ENCODE measurements at places on chromosomes 13 and 19.

DNA sequence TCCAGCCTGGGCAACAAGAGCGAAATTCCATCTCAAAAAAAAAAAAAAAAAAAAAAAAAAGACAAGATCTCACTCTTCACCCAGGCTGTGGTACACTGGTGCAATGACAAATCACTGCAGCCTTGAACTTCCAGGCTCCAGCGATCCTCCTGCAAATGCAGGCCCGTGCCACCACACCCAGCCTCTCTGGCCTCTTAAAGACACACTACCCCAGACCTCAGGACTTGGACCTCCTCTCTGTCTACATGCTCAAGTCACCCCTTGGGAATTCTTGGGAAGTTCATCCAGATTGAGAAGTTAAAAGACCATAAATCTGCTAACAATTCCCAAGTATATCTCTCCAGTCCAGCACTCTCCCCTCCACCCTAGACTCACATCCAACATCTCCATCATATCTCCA lies 10.6 kb upstream of the HIPK4 start:
- no peak for DNase-seq

DNA sequence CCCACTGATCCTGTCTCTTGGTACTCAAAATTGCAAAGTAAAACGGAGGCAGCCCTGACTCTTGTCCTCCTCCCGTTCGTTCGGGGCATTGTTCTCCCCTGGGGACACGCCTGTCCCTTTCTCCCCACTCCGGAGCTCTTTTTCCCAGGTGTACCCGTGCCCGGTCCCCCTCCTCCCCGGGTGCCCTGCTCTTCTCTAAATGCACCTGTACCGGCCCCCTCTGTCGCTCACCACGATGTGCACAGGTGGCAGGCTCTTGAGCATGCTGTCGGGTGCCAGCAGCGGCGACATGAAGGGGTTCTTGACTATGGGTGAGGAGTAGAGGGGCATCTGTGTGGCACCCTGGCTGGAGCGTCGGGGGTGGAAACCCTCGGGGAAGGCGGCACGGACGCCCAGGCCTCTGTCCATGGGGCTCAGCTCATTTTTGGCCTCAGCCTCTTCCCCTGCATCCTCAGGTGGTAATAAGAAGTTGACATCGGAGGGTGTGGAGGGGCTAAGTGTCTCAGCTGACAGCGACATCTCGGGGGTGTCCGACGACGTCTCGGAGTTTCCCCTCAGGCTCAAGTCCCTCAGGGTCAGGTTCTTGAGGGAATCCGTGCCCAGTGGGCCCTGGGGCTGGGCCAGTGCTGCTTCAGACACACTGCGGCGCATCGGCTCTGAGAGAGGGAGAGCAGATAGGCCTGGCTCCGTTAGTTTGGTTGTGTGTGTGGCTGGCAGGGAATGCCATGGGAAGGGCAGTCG lies 12.4 kb upstream of the CNFN start:
- no peak for DNase-seq

DNA sequence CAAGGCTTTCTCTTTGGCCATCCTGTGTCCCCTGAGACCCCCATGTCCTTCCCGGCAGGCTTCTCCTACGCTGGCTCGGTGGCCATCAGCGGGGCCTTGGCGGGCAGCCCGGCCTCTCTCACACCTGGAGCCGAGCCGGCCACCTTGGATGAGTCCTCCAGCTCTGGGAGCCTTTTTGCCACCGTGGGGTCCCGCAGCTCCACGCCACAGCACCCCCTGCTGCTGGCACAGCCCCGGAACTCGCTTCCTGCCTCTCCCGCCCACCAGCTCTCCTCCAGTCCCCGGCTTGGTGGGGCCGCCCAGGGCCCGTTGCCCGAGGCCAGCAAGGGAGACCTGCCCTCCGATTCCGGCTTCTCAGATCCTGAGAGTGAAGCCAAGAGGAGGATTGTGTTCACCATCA lies 14.2 kb downstream of the PLEKHJ1 start:
- no peak for DNase-seq

DNA sequence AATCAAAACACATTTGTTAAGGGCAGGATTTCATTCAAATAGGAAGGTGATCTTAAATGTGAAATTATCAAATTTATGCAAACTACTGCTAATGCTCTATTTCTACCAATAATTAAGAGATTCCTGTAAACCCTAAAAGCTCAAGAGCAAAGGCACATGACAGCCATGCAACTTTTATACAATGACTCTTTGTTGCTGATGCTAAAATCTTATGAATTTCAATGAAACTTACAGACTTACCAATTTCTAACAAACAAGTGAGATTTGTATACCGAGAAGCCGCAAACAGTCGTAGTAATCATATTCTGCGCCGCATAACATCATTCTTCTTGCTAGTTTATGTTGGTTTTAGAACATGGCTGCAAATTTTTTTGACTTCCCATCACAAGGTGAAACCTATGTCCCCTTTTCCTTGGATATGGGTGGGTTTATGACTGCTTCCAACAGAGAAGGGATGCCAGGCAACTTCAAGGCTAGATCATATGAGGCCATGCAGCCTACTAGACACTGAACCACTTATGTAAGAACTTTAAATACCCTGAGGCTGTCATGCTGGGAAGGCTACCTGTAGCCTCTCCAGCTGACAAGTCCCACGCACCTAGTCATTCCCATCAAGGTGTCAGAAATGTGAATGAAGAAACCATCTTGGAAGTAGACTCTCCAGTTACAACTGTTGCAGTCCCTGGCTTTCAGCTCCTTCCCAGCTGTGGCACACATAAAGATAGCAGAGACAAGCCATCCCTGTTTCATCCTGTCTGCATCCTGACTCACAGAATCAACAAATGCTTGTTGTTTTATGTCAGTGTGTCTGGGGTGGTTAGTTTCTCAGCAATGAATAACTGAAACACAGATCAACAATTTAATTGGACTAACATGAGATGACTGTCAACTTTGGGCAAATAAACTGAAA lies 42.0 kb downstream of the LNX2 start:
- no peak for DNase-seq

- DNase-seq, result no peak
Measured at GRCh38 chr13:58884353-58885209, 1253.0 kb downstream of the PCDH17 start.

- DNase-seq, result no peak
Measured at GRCh38 chr13:25503856-25504255, 132.1 kb downstream of the ATP8A2 start.

- no peak for DNase-seq
Measured at GRCh38 chr13:79541426-79542049, 60.6 kb downstream of the NDFIP2 start.

DNA sequence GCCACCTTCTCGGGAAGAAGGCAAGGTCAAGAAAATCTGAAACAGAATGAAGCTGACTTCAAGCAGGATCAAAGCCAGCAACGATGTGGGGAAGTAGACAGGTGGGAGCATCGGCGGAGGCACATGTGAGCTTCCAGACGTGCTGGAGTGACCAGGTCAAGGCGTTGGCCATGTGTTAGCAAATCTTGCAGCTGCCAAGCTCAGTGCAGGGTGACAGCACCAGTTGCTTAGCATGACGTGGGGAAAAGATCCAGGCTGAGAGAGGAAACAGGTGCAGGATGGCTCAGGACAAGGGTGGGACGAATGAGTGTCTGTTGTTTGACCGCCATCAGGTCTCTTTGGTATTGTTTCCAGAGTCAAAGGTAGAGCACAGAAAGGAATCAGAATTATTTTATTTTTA lies 92.3 kb downstream of the TNFSF13B start:
- no peak for DNase-seq

GRCh38 chr19:15379999-15380647 lies 536 bp upstream of the AKAP8 start:
- DNase-seq, result no peak

DNA sequence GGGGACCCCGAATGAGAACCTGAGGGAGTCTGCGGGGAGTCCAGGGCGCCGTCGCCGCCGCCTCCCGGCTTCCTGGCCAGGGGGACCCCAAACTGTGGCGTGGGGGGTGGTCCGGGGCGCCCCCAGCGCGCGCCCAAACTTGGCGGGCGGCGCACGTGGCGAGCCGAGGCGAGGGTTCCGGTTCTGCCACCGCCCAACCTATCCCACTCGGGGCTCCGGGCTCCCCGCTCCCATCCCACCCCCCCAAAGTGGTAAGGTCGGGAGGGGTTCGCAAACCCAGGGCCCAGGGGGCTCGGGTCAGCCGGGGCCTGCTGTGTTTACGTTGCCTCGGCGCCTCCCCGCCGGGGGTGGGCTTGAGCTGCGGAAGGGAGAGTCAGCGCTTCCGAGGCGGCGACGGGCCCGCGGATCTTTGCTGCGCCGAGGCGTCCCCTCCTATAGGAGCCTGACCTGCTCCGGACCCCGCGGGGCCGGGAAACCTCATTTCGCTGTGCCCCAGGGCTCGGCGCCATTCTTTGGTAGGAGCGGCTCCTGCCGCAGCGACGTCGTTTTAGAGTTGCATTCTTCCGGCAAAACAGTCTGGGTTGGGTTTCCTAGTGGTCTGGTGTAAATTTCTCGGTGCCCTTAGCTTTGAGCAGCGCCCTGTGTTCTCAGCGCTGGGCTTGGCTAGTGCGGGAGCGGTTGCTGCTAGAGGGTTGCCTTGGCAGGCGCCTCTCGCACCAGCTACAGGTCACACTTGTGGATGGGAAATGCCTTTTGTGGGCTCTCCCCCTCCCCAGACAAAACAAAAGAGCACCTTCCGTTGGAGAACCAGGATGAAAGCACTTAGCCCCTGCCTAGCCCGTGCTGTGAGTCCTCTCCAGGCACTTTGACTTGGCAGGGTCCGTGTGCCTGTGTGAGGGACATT lies 1.2 kb downstream of the DAZAP1 start:
- DNase-seq, result peak; percentile 27

DNA sequence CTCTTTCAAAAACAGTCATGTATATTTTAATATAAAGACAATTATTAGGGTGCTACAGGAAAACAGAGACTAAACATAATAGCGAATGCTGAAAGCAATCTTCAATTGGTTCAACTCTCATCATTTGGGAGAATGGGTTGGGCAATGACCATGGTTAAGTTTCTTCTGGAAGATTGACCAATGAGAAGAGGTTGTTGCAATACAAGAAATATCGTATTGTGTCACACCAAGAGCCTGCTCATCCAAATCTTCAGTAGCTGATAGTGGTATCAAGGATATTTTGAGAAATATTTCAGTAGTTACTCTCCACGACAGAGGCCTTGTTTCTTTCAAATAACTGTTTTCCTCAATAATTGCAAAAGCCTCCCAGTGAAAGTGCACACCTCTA lies 83.0 kb upstream of the FNDC3A start:
- no peak for DNase-seq

DNA sequence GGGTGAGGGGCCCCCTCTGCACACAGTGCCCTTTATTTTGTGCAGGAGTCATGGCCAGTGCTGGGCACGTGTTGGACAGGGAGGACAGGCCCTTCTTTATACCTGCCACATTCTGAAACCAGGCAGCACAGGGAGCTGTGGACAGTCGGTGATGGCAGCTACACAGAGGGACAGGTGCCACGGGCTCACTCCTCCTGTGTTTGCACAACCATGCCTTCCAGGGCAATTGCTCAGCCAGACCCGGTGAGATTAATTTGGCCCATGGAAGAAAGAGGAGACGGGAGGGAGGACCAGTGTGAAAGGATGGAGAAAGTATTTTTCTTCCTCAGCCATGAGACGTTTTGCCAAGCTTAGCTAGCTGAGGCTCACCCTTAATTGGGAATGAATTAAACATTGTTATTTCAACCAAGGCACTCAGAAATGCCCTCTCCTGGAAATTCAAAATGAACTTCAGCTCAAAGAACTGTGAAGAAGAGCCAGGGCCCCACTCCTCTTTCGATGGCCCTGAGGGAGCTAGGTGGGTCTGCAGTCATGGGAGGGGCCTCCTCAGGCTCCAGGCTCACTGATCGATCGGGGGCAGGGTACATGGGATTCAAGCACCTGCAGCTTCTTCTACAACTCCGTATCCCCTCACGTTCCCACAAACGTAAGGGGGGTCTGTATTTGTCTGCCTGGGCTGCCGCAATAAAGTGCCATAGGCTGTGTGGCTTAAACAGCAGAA lies 41.2 kb downstream of the SHISA2 start:
- no peak for DNase-seq

GRCh38 chr13:72397265-72397664 lies 330.2 kb downstream of the MZT1 start:
- no peak for DNase-seq

DNA sequence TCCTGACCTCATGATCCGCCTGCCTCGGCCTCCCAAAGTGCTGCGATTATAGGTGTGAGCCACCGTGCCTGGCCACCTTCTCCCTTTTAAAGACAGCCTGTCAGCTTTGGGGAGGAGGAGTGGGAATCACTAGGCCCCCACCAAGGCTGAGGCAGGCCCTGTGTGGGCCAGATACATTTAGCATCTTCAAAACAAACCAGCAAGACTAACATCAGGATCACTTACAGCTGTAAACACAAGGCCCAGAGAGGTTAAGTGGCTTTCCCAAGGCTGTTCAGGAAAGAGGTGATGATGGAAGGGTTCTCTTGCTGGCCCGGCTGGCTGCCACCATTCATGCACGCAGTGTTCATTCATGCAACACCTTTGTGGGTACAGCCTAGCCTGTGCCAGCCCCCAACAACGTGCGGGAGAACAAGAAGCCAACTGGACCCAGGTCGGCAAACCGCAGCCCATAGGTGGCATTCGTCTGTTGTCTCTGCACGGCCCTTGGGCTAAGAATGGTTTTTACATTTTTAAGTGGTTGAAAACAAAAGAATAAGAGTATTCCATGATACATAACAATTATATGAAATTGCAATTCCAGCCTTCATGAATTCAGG lies 23.0 kb downstream of the IER2 start:
- no peak for DNase-seq

- DNase-seq, result no peak
Measured at GRCh38 chr19:35777086-35777841, 1.9 kb downstream of the ARHGAP33 start.

- DNase-seq, result no peak
Measured at GRCh38 chr13:22112956-22113745, 442.3 kb downstream of the FGF9 start.

DNA sequence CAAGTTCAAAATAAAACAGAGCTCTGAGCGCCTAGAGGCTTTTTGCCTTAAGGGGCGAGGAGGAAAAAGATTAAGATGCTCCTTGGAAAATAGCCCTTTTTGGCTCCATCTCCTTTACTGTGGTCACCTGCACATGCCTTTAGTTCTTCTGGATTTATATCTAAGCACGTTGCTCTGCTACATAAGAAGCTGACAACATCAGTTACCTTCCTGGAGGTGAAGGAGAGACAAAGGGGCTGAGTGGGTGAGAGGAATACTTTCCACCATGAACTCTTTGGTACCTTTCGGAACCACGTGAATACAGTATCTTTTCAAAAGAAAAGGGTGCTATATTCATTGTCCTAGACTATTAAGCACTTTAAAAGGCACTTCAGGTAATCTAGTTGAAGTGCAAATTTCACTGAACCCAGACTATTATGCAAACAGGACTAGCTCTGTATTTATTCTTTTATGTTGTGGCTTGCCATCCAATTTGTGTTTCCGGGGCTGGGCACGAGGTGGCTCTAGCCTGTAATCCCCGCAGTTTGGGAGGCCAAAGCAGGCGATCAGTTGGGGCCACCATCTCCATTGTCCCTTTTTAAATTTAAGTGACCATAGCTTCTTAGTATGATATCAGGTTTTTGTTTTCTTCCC lies 201.5 kb downstream of the TM9SF2 start:
- no peak for DNase-seq

GRCh38 chr19:18293642-18294466 lies 12.4 kb upstream of the JUND start:
- DNase-seq, result no peak

GRCh38 chr13:85709072-85709471 lies 90.1 kb downstream of the SLITRK6 start:
- DNase-seq, result no peak

- no peak for DNase-seq
Measured at GRCh38 chr13:31962731-31963370, 68.7 kb upstream of the FRY start.

- no peak for DNase-seq
Measured at GRCh38 chr13:25375727-25376358, 4.1 kb downstream of the ATP8A2 start.
